ENCODE measurements at places on chromosomes 7 and 10.

DNA sequence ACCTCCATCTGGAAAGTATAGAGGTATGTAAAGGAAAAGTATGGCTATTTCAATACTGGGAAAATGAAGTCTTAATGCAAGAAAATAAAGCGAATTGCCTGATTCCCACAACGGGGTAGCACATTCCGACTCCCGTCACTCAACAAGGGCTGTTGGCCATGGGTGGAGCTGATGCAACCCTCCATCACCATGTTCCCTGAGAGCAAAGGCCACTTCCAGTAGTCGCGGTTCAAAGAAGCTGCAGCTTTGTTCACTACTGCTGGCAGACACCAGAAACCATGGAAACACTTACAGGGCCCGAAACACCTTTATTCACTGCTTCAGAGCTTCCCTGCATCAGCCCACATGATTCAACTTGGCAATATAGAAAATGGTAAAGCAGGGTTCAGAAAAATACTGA lies 44.0 kb downstream of the TMEM26 start:
- DNase-seq: no peak
- H3K27me3 ChIP-seq: no peaks in the 10 kb centered on the region
- no peaks in the 10 kb centered on the region for H3K36me3 ChIP-seq
- H3K27ac ChIP-seq: no peak overlapping the region
- H3K4me1 ChIP-seq: no peaks in the 10 kb centered on the region

GRCh38 chr7:107025449-107026103 lies 18.9 kb upstream of the PRKAR2B start:
- no peaks in the 10 kb centered on the region for H3K4me1 ChIP-seq
- no peak overlapping the region for H3K4me3 ChIP-seq
- H3K36me3 ChIP-seq: no peaks in the 10 kb centered on the region
- no peak for DNase-seq
- no peaks in the 10 kb centered on the region for H3K27me3 ChIP-seq

DNA sequence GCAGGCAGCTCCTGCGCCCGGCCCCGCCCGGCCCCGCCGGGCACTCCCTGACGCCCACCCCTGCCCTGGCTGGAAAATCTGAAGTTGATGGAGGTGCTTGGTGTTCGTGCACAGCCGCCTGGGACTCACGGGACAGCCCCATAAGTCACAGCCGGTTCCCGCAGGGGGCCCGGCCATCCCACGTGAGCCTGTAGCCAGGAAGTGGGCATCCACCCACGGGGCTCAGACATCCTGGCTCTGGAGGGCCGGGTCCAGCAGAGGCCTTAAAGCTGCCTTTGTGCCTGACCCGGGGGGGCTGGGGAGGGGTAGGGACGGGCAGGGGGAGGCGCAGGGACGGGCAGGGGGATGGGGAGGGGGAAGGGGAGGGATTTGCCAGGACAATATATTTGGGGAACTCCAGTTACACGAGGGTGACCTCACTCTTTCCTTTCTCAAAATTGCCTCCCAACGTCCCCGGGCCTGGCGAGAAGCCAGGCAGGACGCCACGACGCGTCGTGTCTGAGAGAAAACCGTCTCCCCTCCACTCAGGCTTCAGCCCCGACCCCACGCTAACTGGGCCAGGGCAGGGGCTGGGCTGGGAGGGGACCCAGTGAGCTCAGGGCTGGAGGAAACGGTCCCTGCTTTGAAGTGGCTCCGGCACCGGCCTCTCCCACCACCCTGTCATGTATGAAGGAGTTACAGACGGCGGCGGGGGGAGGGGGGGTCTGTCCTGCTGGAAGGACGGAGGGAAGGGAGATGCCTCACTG lies 82.1 kb upstream of the PDGFA start:
- no peak overlapping the region for H3K27ac ChIP-seq
- peaks cover 42% of the 10 kb centered on the region for H3K4me1 ChIP-seq
- peaks cover 11% of the 10 kb centered on the region for H3K36me3 ChIP-seq

DNA sequence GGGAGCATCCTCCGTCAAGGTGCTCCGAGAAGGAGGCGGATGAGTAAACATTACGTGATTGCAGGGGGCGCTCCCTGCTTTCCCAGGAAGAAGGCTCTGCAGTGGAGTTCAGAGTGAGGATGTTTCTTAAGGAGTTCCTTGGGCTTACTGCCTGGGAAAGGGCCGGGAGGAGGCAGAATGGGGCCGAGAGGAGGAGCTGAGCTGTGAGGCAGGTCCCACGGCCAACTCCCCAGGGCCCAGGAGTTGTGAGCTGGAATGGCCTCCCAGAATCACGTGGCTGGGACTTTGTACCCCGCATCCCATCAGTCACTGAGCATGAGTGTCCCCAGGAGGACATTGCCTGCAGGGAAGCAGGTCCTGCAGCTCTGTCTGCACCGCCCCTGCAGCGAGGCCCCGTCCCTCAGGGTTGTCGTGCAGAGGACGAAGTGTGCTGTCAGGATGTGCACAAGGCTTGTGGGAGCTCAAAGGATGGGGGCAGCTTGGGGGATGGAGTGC lies 75.5 kb downstream of the DYNC2I1 start:
- no peak for DNase-seq
- no peaks in the 10 kb centered on the region for H3K4me1 ChIP-seq
- no peaks in the 10 kb centered on the region for H3K27me3 ChIP-seq
- no peak overlapping the region for H3K27ac ChIP-seq
- peaks cover 41% of the 10 kb centered on the region for H3K36me3 ChIP-seq

GRCh38 chr7:17965603-17966002 lies 25.3 kb upstream of the SNX13 start:
- H3K4me3 ChIP-seq: no peak overlapping the region
- H3K36me3 ChIP-seq: no peaks in the 10 kb centered on the region
- no peaks in the 10 kb centered on the region for H3K4me1 ChIP-seq
- no peak for DNase-seq

- H3K4me3 ChIP-seq: no peak overlapping the region
- H3K27ac ChIP-seq: no peak overlapping the region
- H3K36me3 ChIP-seq: no peaks in the 10 kb centered on the region
- no peaks in the 10 kb centered on the region for H3K27me3 ChIP-seq
- no peaks in the 10 kb centered on the region for H3K4me1 ChIP-seq
- DNase-seq: no peak
These were observed 92.5 kb downstream of the CSTF2T start for GRCh38 chr10:51606825-51607462.

- no peak for DNase-seq
- H3K36me3 ChIP-seq: no peaks in the 10 kb centered on the region
- H3K4me1 ChIP-seq: no peaks in the 10 kb centered on the region
- H3K27me3 ChIP-seq: no peaks in the 10 kb centered on the region
- no peak overlapping the region for H3K4me3 ChIP-seq
- H3K27ac ChIP-seq: no peak overlapping the region
These were observed 50.6 kb downstream of the ADAMTS14 start for GRCh38 chr10:70722820-70723424.

GRCh38 chr10:68364101-68364886 lies 31.6 kb upstream of the PBLD start:
- no peak for DNase-seq
- no peak overlapping the region for H3K27ac ChIP-seq
- H3K4me3 ChIP-seq: no peak overlapping the region
- no peaks in the 10 kb centered on the region for H3K27me3 ChIP-seq

- no peak overlapping the region for H3K4me3 ChIP-seq
- H3K36me3 ChIP-seq: no peaks in the 10 kb centered on the region
- no peak for DNase-seq
- H3K27ac ChIP-seq: no peak overlapping the region
- no peaks in the 10 kb centered on the region for H3K4me1 ChIP-seq
These were observed 73.5 kb downstream of the HBP1 start for GRCh38 chr7:107242267-107242666.

DNA sequence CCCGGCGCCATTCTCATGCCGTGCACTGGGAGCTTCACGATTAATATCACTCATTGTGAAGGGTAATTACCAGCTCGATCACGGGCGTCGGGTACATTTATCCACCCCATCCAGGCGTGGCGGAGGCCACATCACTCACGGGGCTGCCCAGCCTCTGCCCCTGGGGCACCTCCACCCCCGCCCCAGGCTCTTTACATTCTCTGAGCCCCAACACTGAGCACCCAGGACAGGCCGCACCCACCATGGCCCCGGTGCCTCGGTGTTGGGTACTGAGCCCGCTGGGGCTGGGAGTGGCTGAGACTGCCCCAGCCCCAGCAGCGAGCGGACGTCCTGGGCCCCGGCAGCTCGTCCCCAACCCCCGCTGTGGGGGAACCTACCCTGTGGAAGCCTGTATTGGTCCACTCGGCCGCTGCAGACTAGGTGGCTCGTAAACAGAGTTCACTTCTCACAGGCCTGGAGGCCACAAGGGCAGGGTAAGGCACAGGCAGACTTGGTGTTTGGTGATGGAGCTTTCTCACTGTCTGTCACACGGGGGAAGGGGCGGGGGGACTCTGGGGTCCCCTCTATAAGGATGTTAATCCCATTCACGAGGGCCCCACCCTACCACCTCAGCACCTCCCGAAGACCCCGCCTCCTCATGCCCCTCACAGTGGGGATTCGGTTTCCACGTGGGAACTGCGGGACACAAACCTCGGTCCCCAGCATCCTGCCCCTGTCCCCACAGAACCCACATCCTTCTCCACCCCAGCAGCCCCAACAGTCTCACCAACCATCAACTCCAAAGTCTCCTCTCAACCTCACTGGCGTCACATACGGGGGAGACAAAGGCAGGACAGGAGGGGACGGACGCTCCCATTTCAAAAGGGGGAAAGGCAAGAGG lies 184.1 kb downstream of the ELFN1 start:
- no peaks in the 10 kb centered on the region for H3K27me3 ChIP-seq
- no peak for DNase-seq
- H3K36me3 ChIP-seq: peaks cover 15% of the 10 kb centered on the region
- no peak overlapping the region for H3K27ac ChIP-seq
- H3K4me3 ChIP-seq: no peak overlapping the region
- no peaks in the 10 kb centered on the region for H3K4me1 ChIP-seq

GRCh38 chr10:110048781-110049180 lies 41.0 kb downstream of the ADD3 start:
- no peaks in the 10 kb centered on the region for H3K27me3 ChIP-seq
- no peak overlapping the region for H3K27ac ChIP-seq
- H3K36me3 ChIP-seq: no peaks in the 10 kb centered on the region
- no peaks in the 10 kb centered on the region for H3K4me1 ChIP-seq
